Fibroblast of the aortic adventitia (primary cell): ENCODE measurements at places on chromosomes 3 and 15.

DNA sequence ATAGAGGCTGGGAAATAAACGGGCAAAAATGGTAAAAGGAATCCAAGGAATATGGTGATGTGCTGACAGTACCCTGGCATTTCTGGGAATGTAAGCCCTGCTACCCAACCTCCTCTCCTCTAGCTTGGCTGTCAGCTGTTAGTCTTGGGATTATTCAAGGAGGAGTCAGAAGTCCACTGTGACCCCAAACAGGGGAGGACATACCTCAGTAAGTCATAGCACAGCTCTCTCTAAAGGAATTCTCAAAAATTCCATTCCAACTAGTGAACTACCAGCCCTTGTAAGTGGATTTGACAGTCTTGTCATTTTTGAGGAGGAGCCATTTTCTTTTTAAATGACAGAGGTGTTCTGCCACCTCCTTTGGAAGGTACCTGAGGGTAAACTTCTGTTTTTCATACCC is 207.5 kb downstream of the PDCD6IP start:
- peak; percentile 39 for DNase-seq

GRCh38 chr3:172040981-172041963 is 1.9 kb downstream of the FNDC3B start:
- DNase-seq = peak; percentile 77

GRCh38 chr15:94453227-94453988 is 222.0 kb downstream of the MCTP2 start:
- no peak for DNase-seq

- peak; percentile 64 for DNase-seq
Observed at GRCh38 chr15:59699810-59700431, 10.8 kb upstream of the BNIP2 start.

- DNase-seq = peak; percentile 15
Observed at GRCh38 chr3:133494469-133494868, 79.0 kb upstream of the CDV3 start.

GRCh38 chr3:46668591-46668990 is 24.9 kb downstream of the ALS2CL start:
- DNase-seq = no peak

- no peak for DNase-seq
Observed at GRCh38 chr3:77799278-77799677, 759.4 kb downstream of the ROBO2 start.
